ENCODE measurements at places on chromosomes 2 and 18.
A peak's percentile ranks its signal among the peaks of the same experiment; 100 is the strongest.

DNA sequence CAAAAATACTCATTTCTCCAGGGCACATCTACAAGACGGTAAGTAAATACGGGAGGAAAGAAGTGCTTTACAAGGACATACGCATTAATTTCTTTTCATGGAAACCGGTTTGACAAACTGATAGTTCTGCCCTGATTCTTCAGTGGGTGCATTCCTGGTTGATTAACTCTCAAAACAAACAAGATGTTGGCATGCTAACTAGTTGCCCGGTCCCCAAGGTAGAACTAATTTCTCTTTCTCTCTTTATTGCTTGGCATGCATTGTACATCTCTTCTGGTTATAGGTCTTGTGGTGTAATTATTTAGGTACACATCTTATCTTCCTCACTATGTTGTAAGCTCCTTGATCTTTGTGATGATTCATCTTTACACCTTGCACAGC lies 46.9 kb upstream of the SPATS2L start:
- peak; percentile 92 for DNase-seq

DNA sequence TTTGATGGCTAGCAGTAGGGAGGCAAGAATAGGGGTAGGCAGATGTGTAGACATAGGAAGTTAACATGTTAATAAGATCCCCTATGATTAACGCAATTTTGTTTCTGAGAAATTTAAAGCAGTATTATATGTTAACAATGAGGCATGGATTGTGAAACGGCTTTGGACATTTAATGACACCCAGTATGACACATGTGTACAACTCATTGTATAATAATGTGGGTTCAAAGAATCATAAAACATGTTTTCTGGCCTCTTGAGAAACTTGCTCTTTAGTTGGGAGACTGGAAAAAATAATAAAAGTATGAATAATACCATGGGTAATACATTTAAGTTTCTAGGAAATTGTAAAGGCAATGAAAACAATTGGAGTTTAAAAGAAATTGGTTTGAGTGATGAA lies 332.1 kb upstream of the CDH20 start:
- DNase-seq, result no peak

DNA sequence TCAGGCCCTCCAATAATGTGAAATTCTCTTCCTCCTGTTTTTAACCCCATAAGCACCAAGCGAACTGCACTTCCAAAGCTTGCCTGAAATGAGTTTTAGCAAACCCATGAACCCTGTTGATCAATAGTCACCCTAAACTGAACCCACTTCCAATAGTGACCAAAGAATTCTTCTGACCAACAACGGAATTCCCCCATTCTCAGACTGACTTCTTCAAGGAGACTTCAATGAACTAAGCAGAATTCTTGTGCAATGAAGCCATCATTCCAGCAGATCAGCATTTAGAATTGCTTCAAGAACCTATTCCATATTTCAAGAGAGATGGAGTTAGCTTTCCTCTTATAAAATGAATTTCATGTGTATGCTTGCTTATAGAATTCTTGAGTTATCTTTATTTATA lies 176.9 kb upstream of the FN1 start:
- DNase-seq, result no peak

DNA sequence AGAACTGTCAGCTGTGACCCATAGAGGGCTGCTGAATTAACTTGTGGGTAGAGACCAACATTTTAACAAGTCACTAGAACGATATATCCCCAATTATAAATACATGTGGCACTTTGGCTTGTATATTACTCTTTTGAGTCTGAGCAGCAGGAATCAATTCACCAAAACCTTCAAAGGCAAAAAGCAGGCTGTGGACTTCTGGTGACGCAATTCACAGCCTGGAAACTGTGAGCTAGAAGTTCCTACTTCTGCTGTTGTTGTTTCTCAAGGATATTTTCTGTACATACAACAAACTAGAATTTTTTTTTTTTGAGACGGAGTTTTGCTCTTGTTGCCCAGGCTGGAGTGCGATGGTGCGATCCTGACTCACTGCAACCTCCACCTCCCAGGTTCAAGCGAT lies 37.3 kb downstream of the PTCD3 start:
- DNase-seq, result no peak

DNA sequence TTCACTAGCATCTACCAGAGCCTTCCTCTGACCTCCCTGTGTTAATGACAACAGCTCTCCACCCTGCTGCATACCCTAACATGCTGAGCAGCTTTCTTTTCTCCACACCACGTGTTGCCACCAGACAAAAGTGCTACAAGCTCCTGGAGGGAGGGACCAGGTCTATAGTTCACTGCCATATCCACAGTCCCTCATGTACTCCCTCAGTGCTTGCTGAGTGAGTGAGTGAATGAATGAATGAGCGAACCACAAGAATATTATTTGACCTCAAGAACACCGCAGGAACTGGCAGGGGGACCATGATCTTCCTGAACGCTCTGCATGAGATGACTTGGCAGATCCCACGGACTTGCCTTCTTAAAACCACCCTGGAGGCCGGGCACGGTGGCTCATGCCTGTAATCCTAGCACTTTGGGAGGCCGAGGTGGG lies 47.4 kb upstream of the CAB39 start:
- no peak for DNase-seq

GRCh38 chr2:119230219-119231185 lies 6.9 kb downstream of the STEAP3 start:
- no peak for DNase-seq

Data from HT-29 (cell line).